Endodermal cell (in vitro differentiated cells): ENCODE measurements at places on chromosomes 5 and 9. TPM values are rescaled to one million over a fixed set of nuclear protein-coding genes. Genes with fewer than 3 reads are reported as not detected.

SV2C gene
- not detected in 3 replicates for total RNA-seq

DNA sequence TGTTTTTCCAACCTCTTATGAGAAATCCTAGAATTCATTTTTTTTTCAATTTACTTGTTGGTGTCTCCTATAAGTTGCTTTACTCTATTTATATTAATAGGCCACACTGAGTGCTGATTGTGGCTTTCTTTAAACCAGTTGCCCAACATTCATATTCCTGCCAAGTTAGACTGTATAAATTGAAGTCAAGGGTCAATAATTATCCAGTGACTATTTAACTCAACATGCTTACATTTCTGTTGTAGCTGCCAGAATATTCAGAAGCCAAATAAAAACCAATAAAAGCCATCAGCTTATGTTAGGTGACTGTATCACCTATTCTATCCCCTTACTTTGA, 169.0 kb downstream of the PTPRD start:
- no peaks in the 10 kb centered on the region for H3K27me3 ChIP-seq
- H3K4me1 ChIP-seq, result no peaks in the 10 kb centered on the region
- no peak overlapping the region for H3K4me3 ChIP-seq
- H3K36me3 ChIP-seq, result no peaks in the 10 kb centered on the region
- H3K27ac ChIP-seq, result no peak overlapping the region
- no peak for DNase-seq

GRCh38 chr5:132905938-132906337, 32.5 kb downstream of the LEAP2 start:
- H3K27ac ChIP-seq, result no peak overlapping the region
- H3K27me3 ChIP-seq, result no peaks in the 10 kb centered on the region
- H3K4me3 ChIP-seq, result no peak overlapping the region
- H3K36me3 ChIP-seq, result peaks cover 68% of the 10 kb centered on the region

GRCh38 chr5:168409591-168410458, 76.4 kb upstream of the RARS1 start:
- no peak overlapping the region for H3K4me3 ChIP-seq
- H3K36me3 ChIP-seq, result no peaks in the 10 kb centered on the region
- no peak overlapping the region for H3K27ac ChIP-seq
- no peaks in the 10 kb centered on the region for H3K4me1 ChIP-seq

- no peak overlapping the region for H3K4me3 ChIP-seq
- no peaks in the 10 kb centered on the region for H3K27me3 ChIP-seq
- DNase-seq, result peak; percentile 63
These were observed 37.6 kb downstream of the ROPN1L start for GRCh38 chr5:10479154-10479721.

DNA sequence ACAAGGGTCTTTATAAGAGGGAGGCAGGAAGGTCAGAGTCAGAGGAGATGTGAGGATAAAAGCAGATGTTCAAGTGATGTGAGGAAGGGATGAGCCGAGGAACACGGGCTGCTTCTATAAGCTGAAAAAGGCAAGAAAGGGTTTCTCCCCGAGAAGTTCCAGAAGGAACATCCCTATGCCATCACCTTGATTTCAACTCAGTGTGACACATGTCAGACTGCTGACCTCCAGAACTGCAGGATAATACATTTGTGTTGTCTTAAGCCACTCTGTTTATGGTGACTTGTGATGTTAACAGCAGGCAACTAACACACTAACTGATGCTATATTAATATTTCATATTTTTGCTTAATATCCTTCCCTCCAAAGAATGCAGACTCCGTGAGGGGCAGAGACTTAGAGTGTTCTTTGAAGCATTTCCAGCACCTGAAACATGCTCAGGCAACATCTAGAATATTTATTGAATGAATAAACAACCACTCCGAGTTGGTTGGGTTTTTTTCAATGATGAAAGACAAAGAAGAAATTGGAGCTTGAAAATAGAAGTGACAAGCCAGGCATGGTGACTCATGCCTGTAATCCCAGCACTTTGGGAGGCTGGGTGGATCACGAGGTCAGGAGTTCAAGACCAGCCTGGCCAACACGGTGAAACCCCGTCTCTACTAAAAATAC, 77.6 kb upstream of the ADRA1B start:
- H3K27ac ChIP-seq, result no peak overlapping the region
- DNase-seq, result no peak
- H3K4me1 ChIP-seq, result no peaks in the 10 kb centered on the region
- no peaks in the 10 kb centered on the region for H3K36me3 ChIP-seq
- peaks cover 54% of the 10 kb centered on the region for H3K27me3 ChIP-seq
- no peak overlapping the region for H3K4me3 ChIP-seq
